ENCODE measurements at places on chromosomes 12 and 14. TPM values are rescaled to one million over a fixed set of nuclear protein-coding genes. Genes with fewer than 3 reads are reported as not detected.

DNA sequence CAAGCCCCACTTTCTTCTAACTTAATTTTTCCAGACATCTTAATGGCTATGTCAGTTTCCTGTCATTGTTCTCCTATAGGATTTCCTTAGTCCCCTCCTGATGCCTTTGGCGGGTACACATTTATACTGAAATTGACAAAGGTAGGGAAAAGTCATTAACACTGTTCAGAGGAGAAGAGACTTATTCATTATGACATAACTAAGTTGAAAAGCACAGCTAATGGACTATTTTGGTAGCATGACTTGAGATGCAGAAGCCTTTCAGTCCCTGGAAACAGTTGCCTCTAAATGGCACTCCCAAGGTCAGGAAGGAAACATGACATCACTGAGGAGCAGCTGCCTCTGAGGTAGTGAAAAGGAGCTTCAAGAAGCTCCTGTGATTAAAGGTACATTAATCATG, 317.5 kb upstream of the KITLG start:
- no peak for DNase-seq

- peak; percentile 77 for DNase-seq
Measured at GRCh38 chr12:132489078-132489601, 811 bp upstream of the FBRSL1 start.

- DNase-seq, result no peak
Measured at GRCh38 chr14:88040146-88040545, 35.2 kb downstream of the GPR65 start.

IL31 gene
- 2.1 TPM for total RNA-seq

CCDC85C gene
- 6.1 TPM for total RNA-seq

- DNase-seq, result no peak
Measured at GRCh38 chr12:101010896-101011295, 199.1 kb downstream of the SLC5A8 start.

DNA sequence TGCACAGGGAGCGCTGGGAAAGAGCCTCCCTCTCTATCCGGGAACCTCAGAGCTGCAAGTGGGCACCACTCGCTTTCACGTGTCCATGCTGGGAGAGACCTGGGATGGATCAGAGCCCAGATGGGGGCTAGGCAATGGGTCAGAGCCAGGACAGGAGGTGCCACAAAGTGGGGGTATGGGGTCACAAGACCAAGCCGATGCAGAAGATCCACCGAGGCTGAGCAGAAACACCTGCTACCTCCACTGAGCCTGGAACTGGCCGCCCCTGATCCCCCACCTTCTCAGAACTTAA, 180.9 kb upstream of the SFSWAP start:
- no peak for DNase-seq

GUCY2C gene
- total RNA-seq, result not detected

CHURC1 gene
- total RNA-seq, result 37.6 TPM

CLEC6A gene
- not detected for total RNA-seq

Measured in activated CD4-positive, alpha-beta T cell treated with anti-CD3 and anti-CD28 coated beads for 36 hours (primary cell).